ENCODE measurements at places on chromosomes 16 and 17.

GRCh38 chr16:26430618-26431017 lies 636.1 kb upstream of the C16orf82 start:
- no peak for DNase-seq

- no peak for DNase-seq
Observed at GRCh38 chr16:54281535-54282201, 4.9 kb downstream of the IRX3 start.

GRCh38 chr17:80002690-80003490 lies 32.8 kb downstream of the TBC1D16 start:
- no peak for DNase-seq

DNA sequence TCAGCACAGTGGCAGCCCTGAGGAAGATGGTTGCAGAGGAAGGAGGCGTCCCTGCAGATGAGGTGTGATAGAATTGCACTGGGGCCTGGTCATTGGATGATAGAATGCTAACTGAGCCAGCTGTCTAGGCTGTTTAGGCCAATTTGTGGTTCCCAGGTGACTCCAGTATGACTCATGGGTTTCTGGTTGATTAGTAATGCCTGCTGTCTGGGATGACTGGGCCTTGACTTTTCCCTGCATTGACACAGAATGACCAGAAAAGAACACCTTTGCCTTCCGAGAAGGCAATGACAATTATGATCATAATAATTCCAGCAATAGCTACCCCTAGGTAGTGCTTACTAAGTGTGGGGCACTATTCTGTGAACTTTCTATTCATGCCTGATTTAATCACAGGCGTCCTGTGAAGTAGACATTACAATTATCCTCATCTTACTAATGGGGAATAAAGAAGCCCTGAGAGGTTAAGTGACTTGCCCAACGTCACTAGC lies 31.5 kb downstream of the USP43 start:
- peak; percentile 79 for DNase-seq

DNA sequence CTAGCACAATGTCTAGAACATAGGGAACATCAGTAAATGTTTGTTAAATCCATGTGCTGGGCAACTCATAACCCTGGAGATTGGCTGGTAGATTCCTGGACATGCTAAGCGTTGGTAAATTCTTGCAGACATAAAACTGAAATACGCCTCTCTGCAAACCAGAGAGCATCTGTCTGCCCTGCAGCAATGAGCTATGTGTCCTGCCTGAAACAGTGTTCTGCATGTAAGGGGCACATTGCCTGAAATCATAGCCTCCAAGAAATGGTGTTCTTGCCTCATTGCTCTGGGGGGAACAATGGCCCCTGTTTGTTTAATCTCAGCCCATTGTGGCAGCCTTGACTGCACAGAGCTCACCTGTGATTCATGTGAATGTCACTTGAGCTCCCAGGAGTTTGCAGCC lies 113.5 kb upstream of the CCL2 start:
- DNase-seq = no peak

GRCh38 chr16:30049871-30050270 lies 15.7 kb upstream of the ALDOA start:
- DNase-seq = no peak

DNA sequence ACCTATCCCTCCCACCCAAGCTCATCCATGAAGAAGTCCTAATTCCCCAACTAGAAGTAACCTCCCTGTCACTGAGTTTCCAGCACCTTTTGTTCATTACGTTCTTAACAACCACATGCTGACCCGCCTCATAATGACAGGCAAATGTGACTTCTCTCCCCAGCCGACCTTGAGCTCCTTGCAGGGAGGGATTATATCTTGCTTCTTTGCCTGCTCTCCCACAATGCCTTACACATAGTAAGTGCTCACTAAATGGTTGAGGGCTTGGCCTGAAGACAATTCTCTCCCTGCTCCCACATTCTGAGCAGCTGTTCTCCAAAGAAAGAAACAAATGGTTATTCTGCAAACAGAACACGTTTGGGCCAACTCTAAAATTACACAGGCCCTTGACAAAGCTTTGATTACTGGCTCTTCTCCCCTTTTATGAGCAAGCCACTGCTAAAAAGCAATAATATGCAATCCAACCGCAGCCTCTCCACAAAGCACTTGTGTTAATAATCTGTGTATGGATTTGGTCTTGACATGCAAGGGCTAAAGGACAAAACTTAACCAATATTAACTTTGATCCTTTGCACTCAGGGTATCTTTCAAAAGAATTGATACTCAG lies 23.2 kb downstream of the SLC39A11 start:
- DNase-seq = no peak

GRCh38 chr17:80633207-80633606 lies 88.6 kb downstream of the RPTOR start:
- no peak for DNase-seq

- peak; percentile 63 for DNase-seq
Observed at GRCh38 chr17:45018848-45019711, 32.4 kb downstream of the DCAKD start.

GRCh38 chr16:67773099-67773498 lies 33.3 kb downstream of the RANBP10 start:
- DNase-seq = no peak

DNA sequence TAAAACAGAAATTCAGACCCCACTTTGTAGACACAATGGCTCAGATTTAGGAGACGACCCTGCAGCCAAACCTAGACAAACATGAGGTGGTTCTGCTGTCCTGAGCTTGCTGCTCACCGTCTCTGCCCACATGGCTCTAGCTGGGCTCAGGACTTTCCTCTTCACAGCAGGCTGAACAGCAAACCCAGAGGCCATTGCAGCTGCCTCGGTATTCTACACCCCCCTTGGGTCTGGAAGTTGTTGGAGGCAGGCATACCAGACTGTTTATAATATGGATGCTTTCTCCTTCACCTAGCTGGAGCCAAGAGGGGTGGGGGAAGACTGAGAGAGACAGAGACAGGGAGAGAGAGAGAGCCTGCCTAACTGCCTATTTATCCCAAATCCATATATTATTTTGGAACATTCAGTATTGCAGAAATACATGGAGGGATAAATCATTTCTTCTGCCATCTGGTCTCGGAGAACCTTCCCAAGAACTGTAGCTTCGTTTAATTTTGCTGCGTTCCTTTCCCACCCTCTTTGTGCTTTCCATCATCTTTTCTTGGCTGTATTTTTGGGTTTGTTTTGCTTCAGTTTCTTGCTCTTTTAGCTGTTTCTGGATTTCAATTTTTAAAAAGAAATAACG lies 628.2 kb upstream of the RBFOX1 start:
- DNase-seq = no peak

DNA sequence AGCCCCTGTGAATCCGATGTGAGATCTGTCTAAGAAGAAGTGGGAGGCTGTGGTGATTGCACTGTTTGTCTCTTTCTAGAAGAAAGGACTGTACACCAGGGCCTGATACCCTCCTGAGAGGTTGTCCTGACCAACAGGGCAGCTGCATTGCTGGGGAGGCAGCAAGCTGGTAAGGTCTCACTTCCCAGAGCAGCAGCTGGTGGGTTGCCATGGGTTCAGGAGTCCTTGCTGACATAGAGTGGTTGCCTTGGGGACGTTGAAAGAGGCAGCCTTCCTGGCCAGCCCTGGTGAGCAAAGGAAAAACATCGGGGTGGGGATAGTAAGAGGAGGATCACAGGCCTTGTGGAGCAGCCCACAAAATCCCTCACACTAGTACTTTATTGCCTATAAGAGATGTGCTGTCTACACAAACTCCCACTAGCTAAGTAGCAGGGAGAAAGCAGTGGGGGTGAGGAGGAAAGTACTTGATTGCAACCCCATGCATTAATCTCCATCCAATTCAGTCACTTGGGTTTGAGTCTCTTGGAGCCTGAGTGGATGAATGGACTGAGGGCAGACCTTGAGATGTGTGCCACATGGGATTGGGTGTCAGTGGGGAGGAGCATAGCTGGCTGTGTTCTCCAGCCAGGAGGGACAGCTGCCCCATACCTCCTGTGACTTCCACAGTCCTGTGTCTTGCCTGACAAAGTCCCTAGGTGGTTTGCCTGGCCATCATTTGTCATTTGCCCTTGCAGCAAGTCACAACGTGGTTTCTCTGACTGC lies 143.8 kb upstream of the RPL38 start:
- DNase-seq = no peak

DNA sequence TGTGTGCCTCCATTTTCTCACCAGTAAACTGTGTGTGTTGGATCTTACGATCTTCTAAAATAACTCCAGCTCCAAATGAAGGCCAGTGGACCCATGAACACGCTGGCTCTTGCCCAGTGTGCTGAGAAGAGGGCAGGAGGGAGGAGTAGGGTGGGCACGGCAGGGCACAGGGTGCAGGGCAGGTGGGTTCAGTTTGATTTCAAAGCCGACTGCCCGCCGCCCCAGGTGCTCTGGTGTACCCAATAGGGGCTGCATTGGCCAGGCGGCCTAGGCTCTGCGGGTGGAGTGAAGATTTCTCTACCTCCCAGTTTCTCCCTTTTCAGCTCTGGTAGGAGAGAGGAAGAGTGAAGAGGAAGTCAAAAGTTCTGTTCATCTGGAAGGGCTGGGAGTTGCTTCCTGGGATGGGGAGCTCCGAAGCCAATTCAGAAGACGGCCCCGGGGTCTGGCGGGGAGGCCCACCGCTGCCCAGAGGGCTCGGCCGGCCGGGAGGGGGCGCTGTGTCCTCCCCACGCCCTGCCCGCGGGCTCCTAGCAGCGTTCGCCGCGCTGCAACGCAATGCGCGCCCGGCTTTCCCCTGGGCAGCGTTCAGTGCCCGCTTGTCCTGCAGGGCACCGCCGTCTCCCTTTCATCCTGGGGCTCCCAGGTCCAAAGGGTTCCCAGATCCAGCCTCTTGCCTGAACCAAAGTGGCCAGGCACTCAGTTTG lies 1.1 kb upstream of the CRHR1 start:
- no peak for DNase-seq

GRCh38 chr16:1461146-1461545 lies 13.7 kb downstream of the CLCN7 start:
- no peak for DNase-seq

DNA sequence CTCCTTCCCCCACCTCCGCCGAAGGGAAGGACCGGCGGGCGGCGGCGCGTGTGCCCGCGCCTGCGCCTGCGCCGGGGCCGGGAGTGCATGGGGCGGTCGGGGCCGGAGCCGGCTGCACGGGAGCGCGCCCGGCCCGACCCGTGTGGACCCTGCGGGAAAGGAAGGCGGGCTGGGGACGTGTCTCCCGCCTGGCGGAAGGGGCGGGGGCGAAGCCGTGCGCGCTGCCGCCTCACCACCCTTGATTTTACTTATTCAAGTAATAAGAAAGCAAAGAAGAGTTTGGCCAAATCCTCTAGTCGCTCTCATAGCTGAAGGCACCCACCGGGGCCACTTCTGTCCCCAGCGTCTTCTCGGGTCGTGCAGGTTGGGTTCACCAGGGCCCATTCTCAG lies 596 bp upstream of the PFN1 start:
- DNase-seq = peak; percentile 94

DNA sequence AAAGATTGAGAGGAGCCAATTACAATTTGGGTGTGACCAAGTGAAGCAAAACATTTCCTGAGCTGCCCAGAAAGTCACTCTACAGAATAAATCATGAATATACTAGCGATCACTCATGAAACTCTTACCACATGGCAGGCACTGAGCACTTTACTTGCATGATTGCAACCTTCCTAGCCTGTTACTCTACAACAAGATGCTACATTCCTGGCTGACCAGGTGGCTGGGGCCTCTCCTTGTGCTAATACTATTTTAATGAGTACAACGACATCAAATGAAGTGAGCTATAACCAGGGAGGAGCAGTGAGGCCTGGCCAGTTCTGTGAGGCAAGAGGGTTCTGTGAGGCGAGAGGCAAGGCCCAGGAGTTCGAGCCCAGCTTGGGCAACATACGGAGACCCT lies 75.2 kb downstream of the CPPED1 start:
- peak; percentile 6 for DNase-seq

- DNase-seq = no peak
Observed at GRCh38 chr16:48534601-48535340, 75.2 kb downstream of the N4BP1 start.

- DNase-seq = peak; percentile 54
Observed at GRCh38 chr17:73323409-73324159, 11.8 kb upstream of the CDC42EP4 start.

DNA sequence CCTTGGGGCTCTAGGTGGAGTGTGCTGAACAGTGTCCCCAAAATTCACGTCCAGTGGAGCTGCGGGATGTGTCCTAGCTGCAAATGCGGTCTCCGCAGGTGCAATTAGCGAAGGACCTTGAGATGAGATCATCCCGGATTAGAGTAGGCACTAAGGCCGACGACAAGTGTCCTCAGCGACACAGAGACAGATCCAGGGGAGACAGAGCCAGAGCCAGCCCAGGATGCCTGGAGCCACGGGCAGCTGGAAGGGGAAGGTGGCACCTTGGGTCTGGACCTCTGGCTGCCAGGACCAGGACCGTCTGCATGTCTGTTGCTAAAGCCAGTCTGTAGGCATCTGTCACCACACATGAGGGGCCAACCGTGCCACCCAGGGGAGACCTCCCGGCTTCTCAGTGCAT lies 24.5 kb downstream of the SLC7A5 start:
- no peak for DNase-seq

- no peak for DNase-seq
Observed at GRCh38 chr17:75344666-75345065, 55.4 kb upstream of the SLC25A19 start.

DNA sequence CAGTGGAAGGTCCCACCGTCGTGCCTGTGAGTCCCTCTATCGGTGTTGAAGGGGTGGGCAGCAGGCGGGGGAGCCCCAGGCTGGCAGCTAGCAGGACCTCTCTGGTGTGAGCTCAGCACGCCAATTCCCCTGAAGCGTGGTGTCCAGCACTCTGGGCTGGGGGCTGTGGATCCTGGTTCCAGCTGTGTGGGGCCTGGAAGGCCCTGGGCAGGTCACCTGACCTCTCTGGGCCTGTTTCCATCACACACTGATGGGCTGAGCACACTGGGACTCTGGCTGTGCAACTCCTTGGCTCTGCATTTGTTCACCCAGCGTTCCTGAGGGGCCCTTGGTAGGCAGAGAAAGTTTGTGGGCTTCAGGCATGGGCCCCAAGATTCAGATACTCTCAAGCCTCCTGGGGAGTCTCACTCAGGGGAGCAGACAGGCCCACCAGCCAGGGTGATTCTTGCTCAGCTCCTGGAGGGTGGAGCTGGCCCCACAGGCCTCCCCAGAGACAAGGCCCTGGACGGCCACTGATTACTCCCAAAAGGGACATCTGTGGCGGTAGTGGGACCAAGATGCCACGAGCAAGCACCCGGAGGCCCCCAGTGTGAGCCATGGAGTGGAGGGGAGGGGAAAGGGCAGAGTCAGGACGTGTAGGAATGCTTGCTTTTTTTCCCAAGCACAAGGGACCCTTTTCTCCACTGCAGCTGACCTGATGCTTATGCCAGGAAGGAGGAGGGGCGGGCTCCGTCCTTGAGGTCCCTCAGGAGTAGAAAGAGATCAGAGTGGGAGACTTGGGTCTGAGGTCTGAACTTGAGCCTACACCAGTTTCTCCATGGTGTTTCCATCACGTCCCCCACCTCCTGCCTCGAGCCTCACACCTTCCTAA lies 8.5 kb downstream of the SCGB1C2 start:
- DNase-seq = no peak

DNA sequence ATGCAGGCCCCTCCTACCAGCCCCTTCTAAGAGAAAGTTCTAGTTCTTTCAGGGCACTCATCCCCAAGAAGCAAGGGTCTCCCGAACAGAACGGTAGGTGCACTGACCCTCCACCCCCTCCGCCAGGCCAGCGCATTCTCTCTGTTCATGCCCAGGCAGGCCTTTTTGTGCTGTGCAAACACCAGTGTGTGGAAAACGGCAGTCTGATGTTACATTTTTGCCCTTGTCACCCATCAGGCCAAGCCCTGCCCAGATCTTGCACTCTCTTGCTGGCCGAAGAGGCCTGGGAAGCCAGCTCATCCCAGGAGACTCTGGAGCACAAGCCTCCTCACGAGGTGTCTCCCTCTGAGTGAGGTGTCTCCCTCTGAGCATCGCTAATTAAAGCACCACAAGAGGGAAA lies 16.1 kb upstream of the MTSS2 start:
- DNase-seq = no peak

Data from fibroblast of skin of right biceps (primary cell).